ENCODE measurements at places on chromosomes 11 and 22.

DNA sequence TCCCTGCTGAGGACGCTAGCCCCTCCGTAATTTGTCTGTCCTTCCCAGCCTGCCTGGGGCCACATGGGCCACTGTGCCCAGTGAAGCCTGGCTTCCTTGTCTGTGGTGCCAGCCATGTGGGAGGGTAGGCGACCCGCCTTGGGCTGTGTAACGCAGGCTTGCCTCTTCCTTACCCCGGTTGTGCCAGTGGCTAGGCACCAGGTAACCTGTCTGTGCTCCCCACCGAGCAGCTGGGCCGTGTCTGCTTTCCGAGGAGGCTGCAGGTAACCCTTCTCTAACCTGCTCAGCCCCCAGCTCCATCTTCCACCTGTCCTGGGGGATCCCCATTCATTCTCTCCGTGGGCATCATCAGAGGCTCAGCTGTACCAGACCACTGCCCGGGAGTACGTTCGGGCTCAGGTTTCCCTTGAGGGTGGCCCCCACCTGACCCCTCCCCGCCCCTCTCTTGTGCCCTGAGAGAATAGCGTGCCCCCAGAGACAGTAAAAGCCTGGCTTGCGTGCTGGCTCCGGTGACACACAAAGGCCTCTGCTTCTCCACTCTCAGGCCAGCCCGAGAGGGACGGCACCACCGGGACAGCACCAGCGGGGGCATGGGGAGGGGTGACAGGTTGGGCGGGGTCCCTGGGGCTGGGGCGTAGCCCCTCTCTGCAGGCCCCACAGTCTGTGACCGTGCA is 79.1 kb downstream of the CDKN1C start:
- DNase-seq, result no peak

DNA sequence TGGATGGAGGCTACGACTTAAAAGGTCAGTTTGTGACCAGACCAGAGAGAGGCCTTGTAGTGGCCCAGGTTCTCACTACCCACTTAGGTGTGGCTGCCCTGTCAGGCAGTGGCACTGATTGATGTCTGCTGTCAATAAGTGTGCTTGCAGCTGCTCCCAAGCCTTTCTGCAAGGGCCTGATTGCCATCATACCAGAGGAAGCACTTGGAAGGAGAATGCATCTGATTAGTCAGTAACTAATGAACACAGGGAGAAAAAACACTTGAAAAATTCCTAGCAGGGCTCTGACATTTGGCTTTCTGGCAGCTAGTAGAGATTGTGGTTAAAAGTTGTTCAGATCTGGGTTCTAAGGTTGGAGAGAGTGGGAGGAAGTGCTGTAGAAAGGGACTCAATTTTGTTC is 107.5 kb downstream of the NAV2 start:
- DNase-seq, result no peak

- DNase-seq, result no peak
Observed at GRCh38 chr11:76615950-76616349, 54.6 kb downstream of the LRRC32 start.

DNA sequence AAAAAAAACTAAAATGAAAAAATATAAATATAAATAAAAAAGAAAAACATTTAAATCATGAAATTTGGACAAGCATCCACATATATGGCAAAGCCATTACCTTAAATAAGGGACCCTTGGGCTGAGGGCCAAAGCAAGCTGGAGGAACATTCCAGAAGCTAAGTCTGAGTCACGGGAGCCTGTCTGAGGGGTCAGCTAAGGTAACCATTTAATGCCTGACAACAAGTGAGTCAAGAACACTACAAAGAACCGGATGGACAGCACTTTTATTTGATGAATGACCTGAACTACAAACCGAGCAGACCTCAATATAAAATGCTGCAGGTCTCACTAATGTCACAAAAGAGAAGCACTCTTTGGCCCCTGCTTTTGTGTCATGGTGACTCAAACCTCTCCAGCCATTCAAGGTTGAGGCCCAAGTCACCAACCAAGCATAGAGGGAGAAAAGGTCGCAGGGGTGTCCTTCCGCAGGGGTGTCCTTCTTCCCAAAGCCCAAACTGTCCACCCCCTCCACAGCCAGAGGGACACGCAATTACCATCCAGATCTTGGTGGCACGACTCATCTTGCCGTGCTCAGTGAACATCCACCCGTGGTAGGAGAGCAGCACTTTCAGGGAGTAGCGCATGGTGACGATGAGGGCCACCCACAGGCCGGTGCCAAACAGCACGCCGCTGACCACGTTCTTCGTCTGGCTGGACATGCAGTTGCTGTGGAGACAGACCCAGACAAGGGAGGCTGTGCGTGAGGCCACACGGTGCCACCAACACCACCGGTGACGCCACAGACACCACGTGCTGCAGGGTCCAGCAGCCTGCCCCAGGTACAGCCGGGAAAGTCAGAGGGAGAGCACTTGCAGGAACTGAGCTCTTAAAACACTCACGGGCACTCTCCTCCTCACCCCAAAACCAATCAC is 34.5 kb downstream of the CPT1A start:
- no peak for DNase-seq

DNA sequence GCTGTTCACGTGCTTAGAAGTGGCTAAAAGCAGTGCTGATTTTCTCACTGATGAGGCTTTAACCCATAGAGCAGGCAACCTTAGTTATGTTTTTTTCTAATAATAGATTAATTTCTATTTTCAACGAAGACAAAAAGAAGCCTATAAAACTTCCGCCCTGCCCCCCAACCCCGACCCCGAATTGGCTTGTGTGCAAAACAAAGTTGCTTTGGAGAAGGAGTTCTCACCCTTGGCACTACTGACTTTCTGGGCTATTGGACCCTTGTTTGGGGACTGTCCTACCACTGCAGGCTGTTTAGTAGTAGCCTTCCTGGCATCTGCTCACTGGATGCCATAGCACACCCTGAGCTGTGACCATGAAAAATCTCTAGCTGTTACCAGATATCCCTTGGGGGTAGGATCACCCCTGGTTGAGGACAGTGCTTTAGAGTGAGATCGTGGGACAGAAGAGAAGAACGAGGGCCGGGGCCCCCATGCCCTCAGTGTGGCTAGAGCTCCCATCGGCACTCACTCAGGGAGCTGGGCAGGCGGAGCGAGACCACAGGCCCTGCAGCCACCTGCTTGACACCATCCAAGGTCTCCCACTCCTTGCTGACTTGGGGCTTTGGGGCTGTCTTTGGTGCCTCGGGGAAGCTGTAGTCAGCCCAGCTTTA is 16.9 kb downstream of the SLC37A2 start:
- DNase-seq, result no peak

GRCh38 chr22:45776313-45776585 is 104.6 kb downstream of the ATXN10 start:
- no peak for DNase-seq

DNA sequence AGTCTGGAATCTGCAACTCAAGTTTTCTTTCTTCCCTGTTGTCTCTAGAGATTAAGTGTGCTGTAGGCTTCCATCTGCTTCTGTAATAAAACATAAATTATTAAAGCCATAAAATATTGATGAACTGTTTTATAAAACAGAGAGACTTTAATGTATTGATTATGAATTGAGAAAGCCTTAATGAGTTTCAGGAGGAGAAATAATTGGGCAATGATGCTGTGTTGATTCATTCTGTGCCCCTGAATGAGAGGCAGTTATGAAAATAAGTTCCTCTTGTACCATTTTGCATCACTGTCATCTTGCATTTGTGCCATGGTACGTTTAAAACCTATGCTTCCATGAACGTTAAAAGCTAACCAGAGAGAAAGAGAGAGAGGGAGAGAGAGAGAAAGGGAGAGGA is 194.1 kb upstream of the LARGE1 start:
- no peak for DNase-seq

DNA sequence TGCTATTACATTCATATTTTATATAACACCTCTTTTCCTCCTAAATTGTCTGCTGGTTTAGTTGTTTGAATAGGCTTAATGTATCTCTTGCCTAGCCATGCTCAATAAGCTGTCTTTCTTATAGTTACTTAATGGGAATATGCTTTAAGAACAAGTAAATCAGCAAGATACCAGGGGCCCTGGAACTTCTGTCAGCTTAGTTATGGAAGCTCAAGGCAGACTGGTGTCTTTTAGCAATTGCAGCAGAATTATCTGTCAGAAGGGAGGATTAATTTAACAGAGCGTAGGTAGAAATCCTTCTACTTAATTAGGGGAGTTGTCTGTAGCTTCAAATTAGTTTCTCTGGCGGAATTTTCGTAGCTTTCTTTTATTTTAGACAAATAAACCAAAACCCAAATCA is 94.9 kb downstream of the C11orf91 start:
- no peak for DNase-seq

- DNase-seq, result no peak
Observed at GRCh38 chr11:70568814-70569617, 170.7 kb downstream of the CTTN start.

DNA sequence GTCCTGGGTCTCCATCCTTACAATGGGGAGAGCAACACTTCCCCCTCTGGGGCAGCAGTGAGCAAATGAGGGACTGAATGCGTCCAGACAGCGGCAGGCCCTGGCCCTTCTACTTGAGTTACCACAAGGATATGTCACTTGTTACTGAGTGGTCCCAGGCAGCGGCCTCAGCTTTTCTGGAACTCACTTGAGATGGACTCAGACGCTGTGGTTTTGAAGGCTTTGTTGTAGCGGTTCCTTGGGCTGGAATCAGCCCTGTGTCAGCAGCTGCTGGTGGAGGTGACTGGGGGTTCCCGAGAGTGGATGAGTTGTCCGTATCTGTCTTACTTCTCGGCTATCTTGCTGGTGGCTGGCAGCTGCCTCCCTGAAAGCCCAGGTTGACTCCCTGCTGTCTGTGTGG is 77.0 kb downstream of the MICAL2 start:
- no peak for DNase-seq

DNA sequence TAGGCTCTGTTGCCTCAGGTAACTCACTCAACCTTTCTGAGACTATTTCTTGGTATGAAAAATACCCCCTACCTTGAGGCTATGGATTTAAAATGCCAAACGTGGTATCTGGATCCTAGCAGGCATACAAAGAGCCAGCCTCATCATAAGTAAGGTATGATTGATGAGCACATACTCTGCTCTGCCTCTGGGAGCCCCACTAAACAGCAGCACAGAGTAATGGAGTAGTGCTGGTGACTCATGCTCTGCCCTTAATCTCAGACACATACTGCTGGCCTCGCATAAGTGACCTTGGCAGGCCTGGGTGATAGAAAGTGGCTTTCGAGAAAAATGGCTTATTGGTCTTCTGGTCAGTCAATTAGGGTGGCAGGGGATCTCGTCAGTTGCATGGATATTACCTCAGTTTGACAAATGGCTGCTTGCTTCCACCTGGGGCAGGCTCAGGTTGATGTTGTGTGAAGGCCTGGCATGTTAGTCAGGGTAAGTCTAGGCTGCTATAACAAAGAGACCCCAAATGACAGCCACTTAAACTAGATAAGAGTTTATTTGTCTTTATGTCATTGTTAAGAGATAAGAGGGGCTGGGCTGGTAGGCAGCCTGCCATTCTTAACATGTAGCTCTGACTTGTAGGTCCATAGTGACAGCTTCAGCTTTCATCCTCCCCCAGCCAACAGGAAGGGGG is 15.2 kb upstream of the SLC6A5 start:
- no peak for DNase-seq

DNA sequence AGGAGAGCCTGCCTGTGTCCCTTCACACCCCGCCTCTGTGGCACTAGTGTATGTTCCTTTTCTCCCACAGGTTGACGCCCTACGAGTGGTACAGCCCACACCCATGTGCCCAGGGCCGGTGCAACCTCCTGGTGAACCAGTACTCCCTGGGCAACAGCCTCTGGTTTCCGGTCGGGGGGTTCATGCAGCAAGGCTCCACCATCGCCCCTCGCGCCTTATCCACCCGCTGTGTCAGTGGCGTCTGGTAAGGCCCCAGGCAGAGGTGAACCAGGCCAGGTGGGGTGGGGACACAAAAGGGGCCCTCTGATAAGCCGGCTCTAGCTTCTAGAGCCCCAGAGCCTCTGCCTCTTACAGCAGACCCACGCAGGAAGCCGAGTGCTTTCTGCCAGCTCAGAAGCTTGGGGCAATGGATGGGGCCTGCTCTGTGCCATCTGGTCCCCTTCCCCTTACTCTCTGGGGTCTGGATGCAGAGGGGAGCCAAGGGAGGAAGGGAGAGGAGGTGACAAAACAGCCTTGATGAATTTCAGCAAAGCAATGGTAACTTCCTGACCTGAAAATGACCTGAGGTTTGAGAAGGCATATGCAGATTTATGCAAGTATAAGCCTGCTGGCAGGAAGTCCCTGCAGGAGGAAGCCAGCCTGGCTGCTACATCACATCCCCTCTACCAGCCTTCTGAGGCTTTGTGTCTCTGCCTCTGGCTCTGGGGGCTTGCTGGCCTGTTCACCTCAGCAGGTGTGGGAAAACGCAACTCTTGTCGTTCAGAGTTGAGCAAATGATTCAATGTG is 67.0 kb upstream of the TBCEL start:
- DNase-seq, result no peak

DNA sequence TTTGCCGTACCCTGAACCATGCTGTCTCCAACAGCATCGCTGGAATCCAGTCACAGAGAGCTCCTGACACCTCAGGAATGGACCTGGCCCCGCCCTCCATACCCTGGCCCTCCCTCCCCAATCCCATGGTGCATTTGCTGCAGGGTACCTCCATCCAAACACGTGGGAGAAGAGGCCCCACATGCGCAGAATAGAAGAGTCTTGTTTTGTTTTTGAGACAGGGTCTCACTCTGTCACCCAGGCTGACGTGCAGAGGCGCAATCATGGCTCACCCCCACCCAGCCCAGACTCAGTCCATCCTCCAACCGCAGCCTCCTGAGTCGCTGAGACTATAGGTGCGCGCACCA is 2.3 kb upstream of the PNPLA2 start:
- no peak for DNase-seq

GRCh38 chr22:21069375-21069774 is 23.6 kb downstream of the LRRC74B start:
- no peak for DNase-seq

- no peak for DNase-seq
Observed at GRCh38 chr11:118691926-118692830, 12.7 kb upstream of the TREH start.

GRCh38 chr11:120500414-120501071 is 11.0 kb upstream of the GRIK4 start:
- DNase-seq, result no peak

GRCh38 chr11:7613394-7613720 is 59.9 kb downstream of the CYB5R2 start:
- DNase-seq, result no peak

- no peak for DNase-seq
Observed at GRCh38 chr11:125088576-125089455, 22.6 kb downstream of the TMEM218 start.

DNA sequence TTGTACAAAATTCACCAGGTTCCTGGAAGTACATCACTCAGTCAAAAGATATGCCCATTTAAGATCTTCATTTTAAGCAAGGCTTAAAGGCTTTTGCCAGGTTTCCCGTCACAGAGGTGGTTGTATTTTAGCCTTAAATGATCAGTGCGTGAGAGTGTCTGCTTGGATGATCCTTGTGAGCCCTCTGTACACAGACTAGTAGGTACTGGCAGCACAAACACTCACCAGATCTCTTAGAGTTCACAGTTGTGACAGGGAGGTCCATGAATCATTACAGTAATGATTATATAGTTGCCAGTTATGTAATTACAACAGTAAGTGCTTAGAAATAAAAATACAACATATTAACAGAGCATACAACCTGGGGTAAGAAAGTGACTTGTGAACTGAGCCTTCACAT is 84.2 kb upstream of the SLC25A18 start:
- no peak for DNase-seq

Data from NCI-H1417 treated with DMSO at 0.1 percent for 48 hours (cell line).